ENCODE measurements at places on chromosomes 5 and 9.

DNA sequence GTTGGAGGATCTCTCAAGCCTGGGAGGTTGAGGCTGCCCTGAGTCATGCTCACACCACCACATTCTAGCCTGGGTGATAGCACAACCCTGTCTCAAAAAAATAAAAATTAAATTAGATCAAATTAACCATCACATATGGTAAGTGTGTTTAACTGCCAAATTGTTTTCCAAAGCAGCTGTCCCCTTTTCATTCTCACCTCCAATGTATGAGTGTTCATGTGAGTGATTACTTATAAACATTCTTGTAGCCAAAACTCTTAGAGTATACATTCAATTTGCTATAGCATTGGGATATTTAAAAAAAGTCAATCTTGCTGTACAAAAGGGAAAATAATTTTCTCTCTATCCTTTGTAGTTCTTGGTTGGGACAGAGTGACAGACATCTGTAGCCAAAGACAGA is 53.4 kb upstream of the SNAPC3 start:
- DNase-seq: no peak

- no peak for DNase-seq
Measured at GRCh38 chr9:130465383-130466096, 20.8 kb downstream of the ASS1 start.

- DNase-seq: no peak
Measured at GRCh38 chr5:54655761-54656160, 138.2 kb downstream of the SNX18 start.

- DNase-seq: no peak
Measured at GRCh38 chr9:124108216-124108615, 96.6 kb downstream of the LHX2 start.

- DNase-seq: peak; percentile 23
Measured at GRCh38 chr9:129822898-129823541, 916 bp downstream of the TOR1A start.

DNA sequence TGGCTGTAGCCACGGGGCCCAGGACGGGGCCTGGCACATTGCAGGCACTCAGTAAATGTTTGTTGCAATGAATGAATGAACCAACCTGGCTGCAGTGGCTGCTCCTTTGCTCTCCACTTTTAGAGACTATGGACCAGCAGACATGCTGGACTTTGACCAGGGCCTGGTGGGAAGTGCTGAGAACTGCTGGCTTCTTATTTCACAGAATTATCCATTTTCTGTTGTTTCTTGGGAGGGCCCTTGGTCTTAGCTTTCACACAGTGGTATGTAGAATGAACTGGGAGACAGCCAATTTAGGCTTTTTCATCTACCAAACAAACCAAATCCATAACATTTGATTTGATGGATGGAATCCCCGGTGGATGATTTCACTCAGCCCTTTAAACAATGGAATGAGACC is 78.0 kb upstream of the LHFPL2 start:
- no peak for DNase-seq
